ENCODE measurements at places on chromosomes 5 and 9. TPM values are rescaled to one million over a fixed set of nuclear protein-coding genes. Genes with fewer than 3 reads are reported as not detected.
A peak's percentile ranks its signal among the peaks of the same experiment; 100 is the strongest.

GRCh38 chr9:134932606-134933005 is 14.9 kb upstream of the FCN1 start:
- DNase-seq = no peak

- no peak for DNase-seq
Measured at GRCh38 chr5:142863856-142864255, 93.7 kb downstream of the ARHGAP26 start.

DNA sequence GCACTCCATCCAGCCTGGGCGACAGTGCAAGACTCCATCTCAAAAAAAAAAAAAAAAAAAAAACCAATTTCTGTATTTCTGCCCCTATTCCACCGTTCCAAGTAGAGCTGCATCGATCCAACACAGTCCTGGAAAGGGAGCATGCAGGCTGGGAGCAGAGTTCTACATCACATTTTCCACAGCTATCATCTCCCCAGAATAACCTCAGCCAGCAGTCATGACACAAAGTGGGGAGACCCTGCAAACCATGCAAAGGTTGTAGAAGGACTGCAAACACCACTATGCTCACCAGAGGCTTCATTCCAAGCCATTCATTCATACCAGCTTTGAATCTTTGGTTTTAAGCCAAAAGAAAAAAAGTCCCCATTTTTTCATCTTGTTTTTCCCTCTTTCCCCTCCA is 20.8 kb upstream of the ZNF354A start:
- no peak for DNase-seq

DNA sequence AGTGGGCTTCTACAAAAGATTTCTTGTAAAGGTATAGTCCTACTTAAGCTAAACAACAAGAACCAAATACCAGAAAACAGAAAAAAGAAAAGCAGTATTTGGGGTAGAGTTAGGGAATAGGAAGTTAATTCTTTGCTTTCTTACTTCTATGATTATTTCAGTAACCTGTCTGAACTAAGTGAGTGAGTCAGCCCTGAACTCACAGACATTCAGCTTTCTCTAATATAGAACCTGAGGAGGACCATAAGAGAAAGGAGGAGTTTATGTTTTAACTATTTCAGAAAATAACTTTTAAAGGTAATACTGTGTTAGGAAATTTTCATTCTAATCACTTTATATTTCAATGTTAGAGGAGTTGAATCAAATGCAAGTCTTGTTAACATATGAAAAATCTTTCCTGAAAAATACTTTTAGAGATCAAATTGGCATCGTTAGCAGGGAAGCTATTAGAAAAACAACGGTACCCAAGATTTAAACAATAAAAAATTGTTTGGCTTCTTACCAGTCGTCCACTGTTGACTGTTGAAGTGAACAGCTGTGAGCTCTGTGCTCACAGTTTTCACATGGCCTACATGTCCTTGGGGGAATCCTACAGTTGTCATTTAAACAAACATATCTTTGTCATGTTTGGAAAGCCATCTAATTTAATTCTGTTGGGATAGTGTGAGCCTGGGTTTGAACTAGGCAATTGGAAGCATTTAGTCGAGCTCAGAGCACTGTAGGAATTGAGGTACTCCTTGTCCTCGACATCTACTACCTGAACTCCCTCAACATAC is 19.9 kb upstream of the ZFAND5 start:
- no peak for DNase-seq

DNA sequence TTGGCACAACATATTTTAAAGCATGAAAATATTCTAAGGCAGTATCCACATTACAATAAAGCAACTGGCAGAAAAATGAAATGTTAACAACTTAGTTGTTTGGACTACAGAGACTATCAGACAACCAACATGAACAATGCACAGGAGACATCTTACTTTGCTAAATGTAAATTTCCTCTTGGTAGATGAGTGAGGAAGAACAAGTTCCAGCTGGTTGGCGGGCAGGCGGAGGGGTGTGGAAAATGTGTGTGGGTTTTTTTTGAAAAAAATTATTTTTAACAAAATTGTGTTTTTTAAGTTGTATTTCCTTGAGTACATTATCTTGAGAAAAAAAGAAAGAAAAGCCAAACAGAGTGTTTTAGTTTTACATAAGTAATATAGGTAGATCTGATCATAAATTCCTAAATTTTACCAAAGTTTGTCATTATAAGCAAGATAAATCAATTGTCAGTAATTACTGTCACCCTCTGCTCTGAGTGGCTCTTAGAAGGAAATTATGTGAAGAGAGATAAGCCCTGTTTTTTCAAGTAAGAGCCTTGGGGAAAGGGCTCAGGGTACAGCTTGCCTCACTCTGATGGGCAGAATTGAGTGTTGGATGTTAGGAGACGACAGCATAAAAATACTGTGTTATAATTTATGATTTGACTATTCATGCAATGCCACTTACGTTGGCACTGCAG is 42.5 kb downstream of the TMEM167A start:
- DNase-seq = no peak

GRCh38 chr5:134100283-134101091 is 14.0 kb upstream of the TCF7 start:
- DNase-seq = peak; percentile 91

GRCh38 chr9:125337236-125337635 is 75.6 kb downstream of the GAPVD1 start:
- no peak for DNase-seq

- DNase-seq = no peak
Measured at GRCh38 chr5:102600964-102601363, 102.2 kb upstream of the SLCO6A1 start.

DNA sequence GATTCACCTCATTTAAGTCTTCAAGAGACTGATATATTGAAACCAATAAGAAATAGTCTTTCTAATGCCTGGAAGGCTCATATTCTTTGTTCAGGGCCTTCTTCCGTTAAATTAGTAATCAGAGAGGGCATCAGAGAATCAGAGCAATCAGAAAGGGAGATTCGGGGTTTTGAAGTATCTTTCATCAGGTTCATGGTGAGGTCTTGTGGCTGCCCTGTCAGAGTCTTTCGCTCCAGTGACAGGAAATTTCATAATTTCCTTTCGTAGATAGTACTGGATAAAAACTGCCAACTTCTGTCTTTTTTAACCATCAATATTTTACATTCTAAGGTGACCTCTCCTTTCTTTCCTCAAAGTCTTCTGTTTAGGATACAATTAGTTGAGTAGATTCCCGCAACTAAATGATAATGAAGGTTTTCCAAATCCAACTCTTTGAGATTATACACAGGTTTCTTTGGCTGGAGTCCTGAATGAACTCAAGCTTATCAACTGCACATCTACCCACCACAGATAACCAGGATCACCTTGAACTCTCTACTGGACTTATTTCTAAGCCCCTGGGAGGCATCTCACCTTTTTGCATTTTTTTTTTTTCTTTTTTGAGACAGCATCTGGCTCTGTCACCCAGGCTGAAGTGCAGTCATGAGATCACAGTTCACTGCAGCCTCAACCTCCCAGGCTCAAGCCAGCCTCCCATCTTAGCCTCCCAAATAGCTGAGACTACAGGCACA is 5.5 kb downstream of the IL31RA start:
- DNase-seq = no peak

GRCh38 chr9:89527084-89527483 is 29.2 kb upstream of the SEMA4D start:
- DNase-seq = no peak

DNA sequence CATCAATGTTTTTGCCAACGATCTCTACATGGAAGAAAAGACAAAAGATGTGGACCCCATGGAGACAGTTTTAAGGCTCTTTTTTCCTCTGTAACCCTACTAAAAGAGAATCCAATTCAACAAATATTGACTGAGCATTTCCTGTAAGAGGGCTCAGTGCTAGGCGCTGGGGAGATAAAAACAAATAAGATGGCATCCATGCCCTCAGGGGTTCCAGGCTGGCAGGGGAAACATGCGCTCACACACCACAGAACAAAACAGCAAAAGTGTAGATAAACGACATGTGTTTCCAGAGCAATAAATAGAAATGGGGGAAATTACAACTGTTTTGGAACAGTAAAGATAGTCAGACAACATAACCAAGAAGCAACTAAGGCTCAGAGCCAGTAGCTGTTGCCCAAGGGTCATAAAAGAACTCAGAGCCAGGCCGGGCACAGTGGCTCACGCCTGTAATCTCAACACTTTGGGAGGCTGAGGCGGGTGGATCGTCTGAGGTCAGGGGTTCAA is 25.2 kb downstream of the ZNF608 start:
- no peak for DNase-seq

DNA sequence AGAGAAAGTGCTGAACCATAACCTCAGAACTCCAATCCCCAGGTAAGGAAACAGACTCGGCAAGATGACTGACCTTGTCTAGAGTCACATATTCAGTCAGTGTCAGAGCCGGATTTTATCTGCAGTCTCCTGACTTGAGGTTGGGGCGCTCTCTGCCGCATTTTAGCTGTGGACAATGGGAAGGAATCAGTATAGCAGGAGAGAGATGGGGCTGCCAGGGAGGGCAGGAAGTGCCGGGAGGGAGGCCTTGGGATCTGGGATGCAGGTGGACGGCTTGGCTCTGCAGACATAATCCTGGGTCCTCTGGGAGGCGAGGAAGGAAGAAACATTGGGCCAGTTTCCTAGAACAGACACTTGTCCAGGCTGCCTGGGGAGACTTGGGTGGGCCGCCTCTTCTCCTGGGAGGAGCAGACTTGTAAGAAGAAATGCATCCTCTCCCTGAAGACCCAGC is 39.7 kb upstream of the COL15A1 start:
- DNase-seq = no peak

DNA sequence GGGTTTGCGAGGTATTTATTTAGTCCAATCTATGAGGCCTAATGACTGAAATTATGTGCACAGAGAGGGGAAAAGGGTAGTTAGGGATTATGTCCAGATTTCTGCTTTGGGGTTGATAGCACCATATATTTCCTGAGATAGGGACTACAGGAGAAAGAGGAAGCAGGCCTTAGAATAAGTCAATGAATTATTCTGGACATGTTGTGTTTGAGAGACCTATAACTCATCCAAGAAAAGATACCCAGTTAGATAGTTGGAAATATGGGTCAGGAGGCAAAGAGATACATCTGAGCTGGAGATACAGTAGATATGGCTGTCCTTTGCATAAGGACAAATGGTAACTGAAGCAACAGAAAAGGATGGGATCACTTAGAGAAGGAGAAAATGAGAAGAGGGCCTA is 53.1 kb downstream of the NR3C1 start:
- no peak for DNase-seq

- DNase-seq = no peak
Measured at GRCh38 chr9:121280715-121281613, 13.0 kb downstream of the GSN start.

- no peak for DNase-seq
Measured at GRCh38 chr5:126928041-126928440, 102.3 kb downstream of the MARCHF3 start.

- DNase-seq = no peak
Measured at GRCh38 chr9:106326493-106326892, 536.5 kb upstream of the ZNF462 start.

GRCh38 chr9:115604831-115605483 is 487.0 kb upstream of the TNC start:
- peak; percentile 40 for DNase-seq

GRCh38 chr9:111372297-111372696 is 42.3 kb upstream of the OR2K2 start:
- no peak for DNase-seq

DNA sequence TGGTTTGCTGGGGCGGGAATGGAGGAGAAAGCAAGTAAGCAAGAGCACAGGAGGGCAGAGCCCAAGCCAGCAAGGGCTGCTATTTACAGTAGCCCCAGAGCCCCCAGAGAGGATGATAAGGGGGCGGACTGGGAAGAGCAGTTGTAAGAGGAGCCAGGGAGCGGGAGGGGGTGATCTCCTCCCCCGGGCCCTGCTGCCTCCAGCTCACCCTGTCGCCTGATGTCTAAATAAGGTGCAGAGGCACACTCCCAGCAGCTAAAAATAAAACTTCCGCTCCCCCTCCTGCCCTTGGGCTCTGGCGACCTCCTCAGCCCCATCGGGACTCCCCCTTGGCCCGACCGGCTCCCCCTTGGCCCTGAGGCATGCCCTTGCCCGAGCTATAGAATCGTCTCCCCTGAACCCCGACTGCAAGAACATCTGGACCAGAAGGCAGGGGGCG is 14.4 kb upstream of the CCDC69 start:
- no peak for DNase-seq

GRCh38 chr5:118531276-118531675 is 457.1 kb downstream of the DTWD2 start:
- no peak for DNase-seq

DNA sequence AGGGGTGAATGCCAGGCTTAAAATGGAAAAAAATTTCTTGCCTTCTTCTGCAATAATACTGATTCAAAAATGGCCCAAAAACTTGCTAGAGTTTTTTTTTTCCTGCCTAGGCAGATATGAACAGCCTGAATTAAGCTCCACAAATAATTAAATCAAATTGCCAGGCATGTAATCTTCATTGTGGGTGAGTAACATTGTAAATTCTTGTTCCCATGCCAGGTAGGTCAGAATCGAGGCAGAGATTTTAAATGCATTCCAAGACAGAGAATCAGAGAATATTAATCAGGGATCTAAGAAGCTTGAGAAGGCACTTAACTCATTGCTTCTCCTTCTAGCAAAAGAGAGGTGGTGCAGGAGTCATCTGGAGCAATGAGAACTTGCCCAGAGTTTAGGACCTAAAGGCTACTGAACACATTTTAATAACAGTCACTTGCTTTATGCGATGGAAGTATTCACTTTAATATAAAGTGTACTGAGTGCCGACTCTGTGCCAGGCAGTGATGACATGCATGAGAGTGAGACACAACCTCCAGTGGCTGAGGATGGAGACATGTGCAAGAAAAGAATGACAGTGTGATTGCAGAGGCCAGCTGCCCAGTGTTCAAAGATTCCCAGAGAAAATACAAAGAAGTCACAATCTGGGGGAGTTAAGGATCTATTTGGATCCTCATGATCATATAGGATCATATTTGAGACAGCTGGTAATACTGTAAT is 102.3 kb downstream of the APBA1 start:
- DNase-seq = no peak

- DNase-seq = no peak
Measured at GRCh38 chr5:88787856-88788255, 95.1 kb downstream of the MEF2C start.

The AIF1L gene
- total RNA-seq = 0.19 TPM

The LVRN gene
- total RNA-seq = 0.74 TPM

The CD274 gene
- 6.2 TPM for total RNA-seq

The AFAP1L1 gene
- 33.2 TPM for total RNA-seq

The NUTM2G gene
- total RNA-seq = not detected

The GABRA1 gene
- total RNA-seq = not detected

The KCNV2 gene
- total RNA-seq = not detected

The SNX2 gene
- 70.0 TPM for total RNA-seq

The IL4 gene
- total RNA-seq = not detected

The GAPVD1 gene
- total RNA-seq = 27.8 TPM

The TIGD6 gene
- 5.3 TPM for total RNA-seq

The PCDHGB2 gene
- total RNA-seq = not detected

The ANKRD55 gene
- not detected for total RNA-seq

Measured in SJSA1 (cell line).